SK-N-SH (cell line): ENCODE measurements at places on chromosomes 7 and 10.

DNA sequence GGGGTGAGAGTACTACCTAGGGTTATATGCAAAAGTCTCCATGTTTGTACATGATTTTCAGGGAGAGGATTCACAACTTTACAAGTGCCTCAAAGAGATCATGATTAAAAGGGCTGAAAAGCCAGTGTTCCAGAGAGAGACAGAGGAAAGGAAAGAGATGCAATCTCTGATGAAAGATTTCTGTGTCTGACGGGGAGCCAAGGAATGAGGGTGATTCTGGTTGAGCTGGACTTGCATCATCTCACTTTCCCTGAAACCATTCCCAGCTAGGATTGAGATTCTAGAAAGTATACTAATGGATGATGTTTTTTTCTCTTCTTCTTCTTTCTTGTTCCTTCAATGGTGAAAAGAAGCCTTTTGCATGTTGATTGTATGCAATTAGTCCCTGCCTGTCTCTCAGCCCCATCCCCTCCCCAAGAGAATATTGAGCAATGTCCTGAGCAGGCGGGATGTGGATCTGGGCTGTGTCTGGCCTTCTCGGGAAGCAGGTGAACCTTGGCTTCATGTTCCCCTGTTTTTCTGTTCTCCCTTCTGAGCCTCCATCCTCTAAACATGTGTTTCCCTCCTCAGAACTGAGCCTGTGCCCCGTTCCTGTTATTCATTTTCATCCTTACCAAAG is 186.1 kb downstream of the ZNF365 start:
- DNase-seq = no peak

DNA sequence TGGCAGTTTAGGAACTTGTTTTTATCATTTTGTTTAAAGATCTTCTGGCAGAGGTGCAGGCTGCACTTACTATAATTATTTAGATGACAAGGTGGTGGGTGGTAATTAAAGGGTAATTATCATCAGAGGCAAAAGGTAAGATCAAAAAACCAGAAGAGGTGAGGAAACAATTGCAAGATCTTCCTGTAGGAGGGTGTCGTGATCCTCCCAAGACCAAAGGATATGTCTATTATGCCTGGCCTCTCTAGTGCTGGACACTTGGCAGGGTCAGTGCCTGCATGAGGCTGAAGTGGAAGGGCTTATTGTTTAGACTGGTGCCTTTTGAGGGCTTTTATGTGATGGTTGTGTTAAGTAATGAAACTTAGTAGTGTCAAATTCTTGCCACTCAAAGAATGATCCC is 1.8 kb upstream of the WAPL start:
- peak; percentile 37 for DNase-seq

- DNase-seq = no peak
These were observed 83.9 kb downstream of the RAMP3 start for GRCh38 chr7:45241339-45242109.

- DNase-seq = no peak
These were observed 17.3 kb downstream of the WDFY4 start for GRCh38 chr10:48701941-48702340.

DNA sequence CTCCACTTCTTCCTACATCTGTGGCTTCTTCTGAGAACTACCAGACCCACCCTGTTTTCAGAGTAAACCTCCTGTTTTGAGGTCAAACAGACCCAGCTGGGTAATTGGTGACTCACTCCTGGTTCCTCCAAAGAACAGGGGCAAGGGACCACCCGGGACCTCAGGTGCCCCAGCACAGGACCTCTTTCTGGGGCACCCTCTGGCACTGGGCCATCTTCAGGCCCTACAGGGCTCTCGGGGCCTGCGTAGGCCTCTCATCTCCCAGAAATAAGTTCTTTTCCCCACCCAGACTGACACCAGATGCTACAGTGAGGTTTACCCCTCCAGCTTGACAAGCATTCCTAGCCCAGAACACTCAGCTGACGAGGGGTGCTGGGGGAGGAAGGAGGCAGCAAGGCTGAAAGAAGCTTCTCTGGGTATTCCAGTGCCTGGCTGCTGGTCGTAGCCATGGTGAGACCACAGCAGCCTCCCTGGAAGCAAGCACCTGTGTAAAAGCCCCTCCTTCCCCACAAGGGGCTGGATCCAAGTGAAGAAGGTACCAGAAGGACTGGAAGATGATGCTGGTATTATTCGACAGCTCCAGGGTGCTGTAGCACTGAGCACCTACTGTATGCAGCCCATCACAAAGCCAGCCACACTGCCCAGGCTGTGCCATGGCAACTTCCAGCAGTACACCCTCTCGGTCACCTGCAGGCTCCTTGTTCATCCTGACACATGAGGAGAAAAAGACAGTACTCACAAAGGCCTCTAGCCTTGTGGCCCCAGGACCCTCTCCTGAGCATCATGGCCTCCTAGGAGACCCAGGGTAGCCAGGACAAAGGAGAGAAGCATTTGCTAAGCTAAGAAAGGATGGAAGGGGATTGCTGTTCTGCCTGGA is 47.4 kb downstream of the ALOX5 start:
- no peak for DNase-seq

DNA sequence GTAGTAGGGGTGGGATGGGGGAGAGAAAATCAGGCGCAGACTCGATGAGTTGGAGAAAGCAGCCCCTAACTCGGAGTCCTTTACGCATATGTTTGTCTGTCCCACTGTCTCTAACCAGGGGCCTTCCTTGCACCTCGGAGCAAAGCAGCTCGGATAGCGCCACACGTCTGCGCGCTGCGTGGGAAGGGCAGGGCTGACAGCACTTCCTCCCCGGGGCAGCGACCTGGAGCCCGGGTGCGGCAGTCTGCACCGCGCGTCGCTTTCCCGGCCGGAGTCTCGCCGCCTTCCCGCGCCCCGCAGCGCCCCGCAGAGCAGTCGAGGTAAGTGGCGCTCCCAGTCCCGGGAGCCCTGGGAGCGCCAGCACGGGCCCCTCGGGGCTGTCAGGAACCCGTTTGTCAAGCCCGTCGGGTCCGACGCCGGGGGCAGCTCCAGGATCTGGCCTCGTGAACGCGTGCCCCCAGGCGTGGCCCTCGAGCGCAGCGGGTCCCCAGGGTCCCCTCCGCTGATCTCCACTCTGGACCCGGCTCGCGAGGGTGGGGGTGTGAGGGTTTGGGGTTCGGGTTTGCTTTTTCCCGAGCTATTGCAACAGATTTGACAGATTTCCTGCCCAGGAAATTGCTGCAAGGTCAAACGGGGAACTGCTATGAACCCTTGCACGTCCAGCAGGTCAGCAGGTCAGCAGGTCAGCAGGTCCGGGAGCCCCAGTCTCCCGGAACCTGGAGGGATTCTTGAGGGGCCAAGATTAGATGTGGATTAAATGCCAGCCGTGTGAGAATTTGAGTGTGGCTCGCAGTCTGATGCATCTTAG is 597 bp downstream of the APBB1IP start:
- DNase-seq = peak; percentile 16

- no peak for DNase-seq
These were observed 5.4 kb upstream of the ASL start for GRCh38 chr7:66070222-66070621.

- no peak for DNase-seq
These were observed 22.5 kb downstream of the EPHB4 start for GRCh38 chr7:100804681-100805431.

GRCh38 chr10:96271016-96271815 is at the start of gene BLNK:
Gene BLNK, minus strand, starts transcription at chr10:96271569. Its CDS starts 171 bp downstream, at chr10:96271398.
- no peak for DNase-seq

DNA sequence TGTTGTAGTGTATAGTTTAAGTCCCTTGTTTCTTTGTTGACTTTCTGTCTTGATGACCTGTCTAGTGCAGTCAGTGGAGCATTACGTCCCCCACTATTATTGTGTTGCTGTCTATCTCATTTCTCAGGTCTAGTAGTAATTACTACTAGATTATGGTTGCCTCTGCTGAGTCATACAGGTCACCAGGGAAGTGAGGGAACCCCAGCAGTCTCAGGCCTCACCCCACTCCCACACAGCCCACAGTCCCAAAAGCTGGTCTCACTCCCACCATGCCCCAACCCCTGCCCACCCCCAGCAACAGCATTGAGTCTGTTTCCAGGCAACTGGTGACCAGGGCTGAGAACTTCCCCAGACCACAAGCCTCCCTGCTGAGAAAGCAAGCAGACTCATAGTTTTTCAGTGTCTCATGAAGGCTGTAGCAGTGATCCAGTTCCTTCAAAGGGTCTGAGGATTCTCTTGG is 88.0 kb downstream of the PLXDC2 start:
- no peak for DNase-seq

- DNase-seq = no peak
These were observed 95.4 kb downstream of the ZRANB1 start for GRCh38 chr10:125037145-125037877.

GRCh38 chr10:14459665-14460064 is 128.9 kb upstream of the FRMD4A start:
- no peak for DNase-seq

DNA sequence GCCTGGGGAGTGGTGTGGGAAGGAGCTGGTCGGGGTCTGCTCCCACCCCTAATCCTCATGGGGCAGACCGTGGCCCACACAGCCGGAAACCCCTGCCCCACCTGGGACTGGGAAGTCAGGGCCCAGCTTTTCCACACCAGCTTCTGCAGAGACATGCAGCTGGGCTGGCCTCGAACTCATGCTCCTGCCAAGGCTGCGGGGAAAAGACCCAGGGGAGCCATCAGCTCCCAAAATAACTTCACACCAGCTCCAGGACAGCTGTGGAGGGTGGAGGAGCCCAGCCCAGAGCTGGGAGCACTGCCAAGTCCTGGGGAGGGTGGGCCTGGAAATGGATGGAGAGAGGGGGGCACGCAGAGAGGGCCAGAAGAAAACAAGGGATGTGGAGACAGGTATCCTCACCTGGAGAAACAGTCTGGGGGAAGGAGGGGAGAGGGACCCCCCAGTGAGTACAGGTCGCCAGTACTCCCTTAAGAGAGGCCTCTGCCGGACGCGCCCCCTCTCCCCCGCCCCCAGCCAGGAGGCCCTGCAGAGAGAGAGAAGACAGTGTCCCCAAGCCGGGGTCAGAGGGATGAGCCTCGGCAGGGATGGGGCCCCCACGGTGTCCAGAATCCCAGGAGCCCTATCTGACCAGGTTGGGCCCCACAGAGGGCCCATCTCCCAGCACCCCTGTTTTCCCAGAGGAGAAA is 11.5 kb upstream of the GRIFIN start:
- no peak for DNase-seq

DNA sequence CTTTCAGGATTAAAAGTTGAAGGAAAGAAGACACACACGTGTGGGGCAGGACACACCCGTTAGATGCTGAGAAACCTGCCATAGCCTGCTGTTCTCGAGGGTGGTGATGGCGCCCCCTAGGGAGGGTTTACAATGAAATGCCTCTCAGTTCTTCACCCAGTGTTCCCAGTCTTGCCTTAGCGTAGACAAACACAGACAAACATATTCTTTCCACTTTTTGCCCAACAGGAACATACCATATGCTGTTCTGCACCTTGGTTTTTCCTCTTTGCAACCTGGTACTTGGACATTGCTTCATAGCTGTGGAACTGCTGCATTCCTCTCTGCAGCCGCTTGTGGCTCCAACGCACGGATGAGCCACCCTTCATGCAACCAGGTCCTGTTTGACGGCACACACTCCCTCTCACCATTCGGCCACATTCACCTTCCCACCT is 23.3 kb upstream of the HSPA12A start:
- no peak for DNase-seq

- DNase-seq = no peak
These were observed 659.0 kb upstream of the FZD8 start for GRCh38 chr10:36301139-36301538.

- peak; percentile 47 for DNase-seq
These were observed 11.2 kb upstream of the SLC35B4 start for GRCh38 chr7:134327896-134328295.

GRCh38 chr7:76232698-76233097 is 31.0 kb downstream of the SRRM3 start:
- DNase-seq = no peak
